Stimulated activated CD4-positive, alpha-beta T cell treated with anti-CD3 and anti-CD28 coated beads, TNF-alpha, amount 100 ng/mL, for 1 hour (primary cell): ENCODE measurements at places on chromosomes 7 and 10.

DNA sequence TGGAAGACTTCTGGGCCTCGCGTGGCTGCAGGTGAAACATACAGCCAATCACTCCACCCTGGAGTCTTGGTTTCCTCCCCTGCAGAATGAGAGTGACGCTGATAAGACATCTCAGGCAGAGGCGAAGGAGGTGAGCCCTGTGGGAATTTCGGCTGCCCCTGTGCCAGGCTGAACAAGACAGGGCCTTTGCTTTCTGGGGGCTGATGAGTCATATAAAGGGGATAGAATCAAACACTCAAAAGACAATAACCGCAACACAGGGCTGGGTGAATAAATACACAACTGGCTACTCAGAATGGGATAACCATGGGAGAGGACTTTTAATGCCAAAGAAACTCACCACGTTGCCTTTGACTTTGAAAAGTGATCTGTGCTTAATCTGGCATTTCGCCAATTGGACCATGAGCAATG, 143.8 kb downstream of the KCNMA1 start:
- DNase-seq: no peak

DNA sequence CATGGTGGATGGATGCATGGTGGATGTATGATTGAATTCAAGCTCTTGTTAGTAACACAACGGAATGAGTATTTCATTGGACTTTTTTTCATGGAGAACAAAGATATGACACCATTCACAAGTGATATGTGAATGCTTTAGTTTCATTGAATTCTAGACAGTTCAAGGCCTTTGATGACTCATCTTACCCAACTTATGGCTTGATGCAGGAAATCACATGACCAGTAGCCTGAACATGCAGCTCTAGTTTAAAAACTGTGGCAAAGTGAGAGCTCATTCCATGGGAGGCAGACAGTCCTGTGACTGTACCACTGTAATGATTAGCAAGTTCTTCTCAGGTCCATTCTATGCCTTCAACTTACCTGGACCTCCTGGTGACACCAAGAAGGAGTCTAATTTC, 1239.3 kb downstream of the TYW1 start:
- no peak for DNase-seq

DNA sequence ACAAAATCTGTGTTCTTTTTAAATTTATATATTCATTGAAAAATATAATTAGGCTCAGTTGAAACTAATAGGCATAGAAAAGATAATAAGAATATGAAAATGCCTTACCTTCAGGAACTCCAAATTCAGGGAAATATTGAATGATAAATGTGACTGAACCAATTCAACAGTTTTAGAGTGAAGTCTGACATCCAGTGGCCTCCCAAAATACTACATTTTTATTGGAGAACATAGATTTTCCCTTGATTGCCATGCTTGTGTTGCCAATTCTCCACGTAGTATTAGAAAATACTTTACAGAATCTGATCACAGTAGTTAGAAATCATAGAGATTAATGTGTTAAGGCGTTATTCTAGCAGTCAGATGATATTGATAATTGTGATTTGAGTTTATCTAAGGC, 1246.7 kb downstream of the GATA3 start:
- DNase-seq: no peak

DNA sequence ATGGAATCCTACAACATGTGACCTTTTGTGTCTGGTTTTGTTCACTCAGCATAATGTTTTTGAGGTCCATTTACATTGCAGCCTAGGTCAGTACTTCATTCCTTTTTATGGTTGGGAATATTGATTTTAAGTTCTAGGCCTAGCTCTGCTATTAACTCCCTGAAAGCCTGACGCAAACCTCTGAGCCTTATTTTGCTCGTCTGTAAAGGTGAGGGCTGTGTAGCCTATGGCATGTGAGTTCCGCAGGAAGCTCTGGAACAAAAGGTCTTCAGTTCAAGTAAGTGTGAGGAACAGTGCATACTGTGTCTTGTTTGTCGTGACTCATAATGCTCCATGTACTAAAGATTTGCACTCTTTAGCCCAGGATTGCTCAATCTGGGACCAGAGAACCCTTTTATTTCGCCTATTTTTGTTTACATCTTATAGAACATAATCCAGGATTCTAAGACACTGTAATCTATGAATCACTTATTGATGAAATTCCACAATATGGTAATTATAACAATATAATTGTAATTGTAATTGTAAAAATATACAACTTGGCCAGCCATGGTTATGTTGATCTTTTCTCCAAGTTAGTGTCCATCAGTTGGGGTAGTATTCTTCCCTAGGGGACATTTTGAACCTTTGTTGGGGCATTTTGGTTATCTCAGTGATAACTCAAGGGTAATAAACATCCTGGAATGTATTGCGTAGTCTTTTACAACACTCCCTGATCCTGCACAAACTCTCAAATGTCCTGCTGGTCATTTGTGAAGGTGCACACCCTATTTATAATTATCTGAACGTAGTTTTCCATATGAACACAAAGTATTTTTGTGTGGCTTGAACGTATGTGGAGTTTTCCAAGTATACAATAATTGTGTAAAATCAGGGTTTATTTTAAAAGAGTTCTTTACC, 184.7 kb downstream of the VTI1A start:
- DNase-seq: no peak

DNA sequence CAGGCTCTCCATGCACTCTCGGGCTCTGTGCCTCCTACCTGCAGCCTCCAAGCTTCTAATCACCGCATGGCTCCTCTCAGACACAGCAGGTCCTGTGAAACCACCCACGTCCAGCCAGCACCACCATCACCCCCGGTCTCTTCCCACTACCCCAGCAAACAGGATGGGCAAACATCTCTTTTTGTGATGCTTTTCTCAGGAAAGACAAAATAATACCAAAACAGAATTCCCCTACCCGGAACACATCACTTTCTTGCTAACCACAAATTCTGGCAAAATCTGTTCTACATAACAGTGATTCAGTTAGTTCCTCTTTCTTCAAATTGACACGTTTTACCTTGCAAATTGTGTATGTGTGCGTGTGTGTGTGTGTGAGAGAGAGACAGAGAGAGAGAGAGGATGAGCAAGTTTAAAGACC, 6.5 kb downstream of the SNX8 start:
- DNase-seq: no peak

DNA sequence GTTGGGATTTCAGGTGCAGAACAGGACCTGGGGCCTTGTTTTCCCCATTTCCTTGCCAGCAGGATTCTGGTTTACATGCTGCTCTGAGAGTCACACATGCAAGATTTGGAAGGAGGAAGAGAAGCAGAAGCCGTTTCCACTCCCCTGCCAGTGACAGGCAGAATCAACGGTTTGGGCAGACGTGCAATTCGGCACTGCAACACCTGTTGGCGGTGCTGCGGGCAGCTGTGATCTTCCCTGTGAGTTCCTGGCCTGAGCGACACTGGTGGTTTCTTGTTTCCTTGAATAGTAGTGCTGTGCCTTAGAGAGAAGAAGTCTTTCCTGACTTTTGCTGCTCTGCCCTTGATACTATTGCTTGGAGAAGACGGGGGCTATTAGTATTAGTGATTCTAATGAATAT, 1126.2 kb downstream of the TYW1 start:
- DNase-seq: no peak

GRCh38 chr10:69869291-69869961, 67.7 kb downstream of the COL13A1 start:
- DNase-seq: no peak

- no peak for DNase-seq
These were observed 4.0 kb upstream of the NKX2-3 start for GRCh38 chr10:99528494-99529441.

DNA sequence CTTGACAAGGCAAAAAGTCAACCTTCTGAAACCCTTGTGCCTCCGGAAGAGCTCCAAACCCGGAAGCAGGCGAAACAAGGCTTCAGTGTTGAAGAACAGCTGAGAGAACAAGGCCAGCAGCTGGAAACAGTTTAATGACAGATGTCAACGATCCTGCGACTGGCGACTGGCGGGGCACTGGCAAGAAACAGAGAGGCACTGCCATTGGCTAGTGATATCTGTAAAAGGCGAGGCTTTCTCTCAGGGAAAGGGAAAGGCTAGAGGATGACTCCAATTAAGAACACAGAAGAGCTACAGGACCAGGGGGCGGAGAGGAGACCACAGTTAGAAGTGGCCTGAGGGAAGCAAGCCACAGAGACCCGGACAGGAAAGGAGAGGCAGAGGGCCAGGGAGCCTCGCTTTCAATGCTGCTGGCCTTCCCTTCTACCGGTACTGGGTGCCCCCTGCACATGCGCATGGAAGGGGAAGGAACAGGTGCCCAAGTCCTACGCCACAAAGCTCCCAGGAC, 19.4 kb downstream of the ITGB1 start:
- no peak for DNase-seq

DNA sequence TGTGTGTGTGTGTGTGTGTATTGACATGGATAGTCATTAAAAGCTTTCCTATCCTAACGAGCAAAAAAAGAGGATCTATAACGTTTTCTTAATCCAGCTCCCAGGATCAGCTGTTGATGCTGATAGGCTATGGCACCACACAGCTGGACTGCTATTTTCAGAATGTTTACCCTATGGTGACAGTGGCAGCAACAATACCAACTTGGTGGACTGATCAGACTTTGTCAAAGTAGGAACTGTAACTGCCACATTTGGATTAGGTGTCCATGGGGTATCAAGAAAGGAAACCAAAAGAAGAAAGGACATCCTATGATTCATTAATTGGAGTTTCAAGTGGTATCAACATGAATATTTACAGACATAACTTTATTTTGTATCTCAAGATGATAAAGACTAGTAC, 2.7 kb upstream of the CLEC5A start:
- no peak for DNase-seq

GRCh38 chr10:79148452-79149344, 79.9 kb downstream of the ZMIZ1 start:
- DNase-seq: no peak

- no peak for DNase-seq
These were observed 245.2 kb downstream of the TNS3 start for GRCh38 chr7:47336472-47337425.

DNA sequence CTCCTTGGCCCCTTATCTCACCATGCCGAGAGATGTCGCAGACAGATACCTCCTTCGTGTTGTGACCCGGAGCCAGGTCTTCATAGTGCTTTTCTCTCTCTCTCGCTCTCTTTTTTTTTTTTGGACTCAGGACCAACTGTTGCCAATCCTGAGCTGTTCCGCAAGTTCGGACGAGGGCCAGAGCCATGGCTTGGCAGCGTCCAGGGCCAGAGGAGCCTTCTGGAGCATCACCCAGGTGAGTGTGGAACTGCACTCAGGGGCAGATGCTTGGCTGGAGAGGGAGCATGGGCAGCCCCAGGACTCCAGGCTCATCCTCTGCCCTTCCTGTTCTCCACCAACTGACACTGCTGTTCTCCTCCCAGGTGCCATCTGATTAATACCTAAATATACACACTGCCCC, 7.8 kb downstream of the ZNF862 start:
- no peak for DNase-seq

DNA sequence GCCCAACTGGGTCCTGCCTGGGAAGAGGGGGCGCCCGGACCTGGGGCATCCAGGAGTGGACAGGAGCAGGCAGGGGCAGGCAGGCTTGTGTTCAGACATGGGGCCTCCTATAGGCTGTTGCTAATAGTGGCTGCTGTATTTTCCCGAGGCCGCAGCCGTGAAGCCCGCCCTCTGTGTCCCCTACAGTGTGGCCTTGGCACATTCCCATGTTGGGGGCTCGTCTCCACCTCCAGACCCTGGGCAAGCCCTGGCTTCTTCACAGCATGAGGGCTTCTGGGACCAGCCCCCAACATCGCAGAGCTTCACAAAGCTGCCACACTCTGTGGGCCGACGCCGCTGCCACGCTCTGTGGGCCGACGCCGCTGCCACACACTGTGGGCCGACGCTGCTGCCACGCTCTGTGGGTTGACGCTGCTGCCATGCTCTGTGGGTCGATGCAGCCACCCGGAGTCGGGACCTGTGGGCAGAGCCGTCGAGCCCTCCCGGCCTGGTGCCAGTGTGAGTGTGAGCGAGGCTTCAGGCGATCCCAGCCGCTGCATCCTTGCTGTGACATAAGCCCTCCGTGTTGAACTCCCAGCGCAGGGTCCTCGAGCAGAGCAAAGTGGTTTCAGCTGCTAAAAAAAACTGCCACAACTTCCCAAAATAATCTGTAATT, 109.0 kb downstream of the INPP5A start:
- DNase-seq: no peak

- DNase-seq: no peak
These were observed 99.1 kb upstream of the CACNA2D1 start for GRCh38 chr7:82542665-82543064.

- no peak for DNase-seq
These were observed 349.4 kb downstream of the EXOC4 start for GRCh38 chr7:133602291-133602690.

GRCh38 chr7:53100091-53100490, 64.7 kb downstream of the POM121L12 start:
- no peak for DNase-seq

- DNase-seq: no peak
These were observed 56.7 kb downstream of the ANKRD7 start for GRCh38 chr7:118281196-118281595.

DNA sequence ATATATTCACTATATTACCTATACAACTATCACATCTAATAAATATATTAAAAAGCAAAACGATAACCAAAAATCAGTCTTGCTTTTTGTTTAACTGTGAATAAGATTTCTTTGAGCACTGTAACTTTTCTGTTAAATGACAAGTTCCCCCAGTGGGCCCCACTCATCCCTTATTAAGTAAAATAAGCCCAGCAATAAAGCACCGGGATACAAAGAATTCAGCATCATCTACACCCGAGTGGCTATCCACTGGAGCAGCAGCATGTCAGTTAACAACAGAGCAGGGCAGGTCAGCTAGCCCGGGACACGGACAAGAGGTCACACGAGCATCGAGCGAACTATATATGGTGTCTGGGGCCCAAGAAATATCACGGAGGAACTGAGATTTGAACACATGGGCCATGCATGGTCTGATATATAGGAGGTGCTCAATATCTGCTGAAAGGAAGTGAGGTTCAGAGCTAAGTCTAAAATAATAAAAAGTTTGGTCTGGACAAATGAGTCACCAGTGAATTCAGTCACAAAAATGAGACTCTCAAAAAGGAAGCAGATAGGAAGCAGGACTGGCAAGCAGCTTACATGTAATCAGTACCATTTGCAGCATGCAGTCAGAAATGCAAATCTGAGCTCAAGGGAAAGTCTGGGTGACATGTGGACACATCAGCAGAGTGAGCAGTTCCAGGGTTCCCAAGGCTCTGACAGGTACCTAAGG, 4.1 kb downstream of the ERCC6 start:
- no peak for DNase-seq

DNA sequence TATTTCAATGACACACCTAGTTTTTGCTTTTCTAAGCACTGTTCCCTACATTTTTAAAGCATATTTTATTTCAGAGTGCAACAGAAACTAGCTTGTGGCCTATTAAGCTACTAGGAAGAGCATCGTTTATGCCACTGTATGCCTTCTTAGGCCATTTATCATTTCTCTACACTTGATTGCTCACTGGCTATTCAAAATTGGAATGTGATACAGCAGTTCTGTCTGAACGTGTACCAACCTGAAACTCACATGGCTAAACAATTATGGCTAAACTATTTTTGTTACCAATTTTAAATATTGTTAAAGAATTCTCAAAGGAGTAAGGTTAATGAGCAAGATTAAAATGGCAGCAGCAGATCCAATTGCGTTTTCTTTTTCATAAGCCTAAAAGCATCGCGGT, 105.2 kb downstream of the GSAP start:
- DNase-seq: no peak
